ENCODE measurements at places on chromosomes 2 and 18.
A peak's percentile ranks its signal among the peaks of the same experiment; 100 is the strongest.

GRCh38 chr2:225895126-225895525, 495.6 kb downstream of the NYAP2 start:
- peak; percentile 11 for DNase-seq

DNA sequence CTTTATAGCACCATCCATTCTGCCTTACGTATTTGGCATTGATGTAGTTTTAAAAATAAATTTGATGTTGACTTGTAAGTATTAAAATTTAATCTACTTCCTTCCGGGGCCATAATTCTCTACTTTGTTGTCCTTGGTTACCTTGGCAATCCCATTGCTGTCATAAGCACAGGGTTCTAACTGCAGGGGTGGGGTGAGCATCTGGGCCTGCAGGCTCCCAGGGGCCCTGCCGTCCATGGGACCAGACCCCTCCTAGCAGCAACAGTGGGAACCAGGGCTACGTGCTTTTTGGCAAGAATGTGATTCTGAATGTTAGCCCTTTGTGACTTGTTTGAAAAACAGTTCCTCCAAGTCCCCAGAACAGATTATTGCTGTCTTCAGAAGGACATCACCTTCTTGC, 4.9 kb downstream of the ASAP2 start:
- DNase-seq = no peak

DNA sequence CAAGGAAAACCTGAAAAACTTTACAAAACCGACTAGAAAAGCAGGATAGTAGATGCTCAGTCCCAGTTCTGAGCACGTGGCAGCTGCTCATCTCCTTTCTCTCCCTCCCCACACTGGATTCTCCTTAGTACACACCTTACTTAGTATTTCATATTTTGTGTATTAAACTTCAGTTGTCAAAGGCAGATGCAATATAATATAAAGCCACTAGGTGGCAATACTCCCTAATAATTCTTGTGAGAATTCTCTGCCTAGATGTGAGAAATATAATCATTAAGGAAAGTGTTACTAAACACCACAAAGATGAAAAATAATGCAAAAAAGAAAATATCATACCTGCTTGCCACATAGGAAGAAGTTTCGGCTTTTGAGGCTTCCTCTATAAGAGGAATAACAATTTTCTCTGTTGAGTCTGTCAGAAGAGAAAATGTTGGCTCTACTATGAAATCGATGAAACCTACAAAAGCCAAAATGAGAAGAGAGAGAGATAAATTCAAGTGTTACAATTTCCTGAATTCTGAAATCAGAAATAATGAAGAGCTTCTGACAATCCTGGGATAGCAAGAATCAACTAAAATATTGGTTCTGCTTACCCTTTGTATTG, 200.6 kb downstream of the PPP1R1C start:
- peak; percentile 46 for DNase-seq

DNA sequence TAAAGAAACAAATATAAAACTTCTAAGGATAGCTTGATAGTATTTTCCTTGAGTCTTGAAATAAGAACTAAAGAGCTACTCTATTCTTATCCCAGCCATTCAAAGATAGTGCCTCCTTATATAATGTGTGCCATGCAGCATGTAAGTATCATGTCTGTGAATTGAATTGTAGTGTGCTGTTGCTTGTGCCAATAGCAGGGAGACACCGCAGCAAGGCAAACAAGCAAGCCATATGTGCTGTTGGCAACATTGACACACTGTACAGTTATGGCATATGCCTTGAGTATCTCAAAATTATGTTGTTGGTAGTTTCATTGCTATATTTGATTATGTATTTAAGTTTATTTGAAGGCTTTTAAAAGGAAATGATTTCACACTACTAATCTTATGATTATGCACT, 58.2 kb downstream of the ERBB4 start:
- DNase-seq = no peak

DNA sequence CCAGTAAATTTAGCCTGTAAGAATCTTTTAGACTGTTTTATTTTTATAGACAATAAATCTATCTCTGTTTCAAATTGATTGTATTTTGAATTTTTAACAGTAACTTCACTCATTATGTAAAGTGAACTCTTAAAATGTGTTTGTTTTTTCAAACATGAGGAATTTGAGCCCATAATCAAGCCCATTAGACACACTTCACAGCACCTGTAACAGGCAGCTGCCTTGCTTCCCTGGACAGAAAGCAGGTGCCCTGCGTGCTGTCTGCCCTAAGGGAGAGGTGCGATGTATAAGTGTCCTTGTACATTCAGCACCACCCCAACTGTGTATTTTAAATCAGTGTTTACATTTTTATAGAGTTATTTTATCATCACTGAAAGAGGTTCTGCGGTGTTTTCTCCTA, 186.5 kb upstream of the TPO start:
- DNase-seq = no peak

- DNase-seq = peak; percentile 17
These were observed 46.3 kb upstream of the CCDC150 start for GRCh38 chr2:196592911-196593881.

GRCh38 chr2:228875152-228875900, 395.8 kb downstream of the PID1 start:
- DNase-seq = peak; percentile 37

- DNase-seq = peak; percentile 11
These were observed 249.9 kb downstream of the PLCL1 start for GRCh38 chr2:198054299-198054698.

DNA sequence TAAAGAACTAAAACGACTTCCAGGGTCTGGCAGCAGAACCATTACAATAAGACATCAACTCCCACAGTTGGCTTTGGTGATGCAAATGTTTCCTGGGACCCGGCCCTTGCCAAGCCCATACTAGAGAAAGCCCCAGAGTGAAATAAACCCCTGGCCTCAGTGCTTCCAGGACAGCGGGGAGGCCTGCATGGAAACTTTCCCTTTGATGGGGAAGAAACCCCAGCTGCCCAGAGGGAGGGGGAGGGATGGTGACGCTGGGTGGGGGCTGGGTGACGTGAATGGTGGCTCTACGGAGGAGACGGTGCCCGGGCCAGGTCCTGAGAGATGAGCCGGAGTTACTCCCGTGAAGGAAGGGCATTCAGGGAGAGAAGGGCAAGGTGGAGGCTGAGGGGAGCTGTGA, 27.5 kb downstream of the INHBB start:
- DNase-seq = no peak

- DNase-seq = peak; percentile 20
These were observed at the start of gene IAH1 for GRCh38 chr2:9474361-9475057. Gene IAH1, plus strand, starts transcription at chr2:9474551. Its CDS starts 16 bp downstream, at chr2:9474567.

GRCh38 chr18:48926420-48926857, 24.3 kb downstream of the SMAD7 start:
- no peak for DNase-seq

DNA sequence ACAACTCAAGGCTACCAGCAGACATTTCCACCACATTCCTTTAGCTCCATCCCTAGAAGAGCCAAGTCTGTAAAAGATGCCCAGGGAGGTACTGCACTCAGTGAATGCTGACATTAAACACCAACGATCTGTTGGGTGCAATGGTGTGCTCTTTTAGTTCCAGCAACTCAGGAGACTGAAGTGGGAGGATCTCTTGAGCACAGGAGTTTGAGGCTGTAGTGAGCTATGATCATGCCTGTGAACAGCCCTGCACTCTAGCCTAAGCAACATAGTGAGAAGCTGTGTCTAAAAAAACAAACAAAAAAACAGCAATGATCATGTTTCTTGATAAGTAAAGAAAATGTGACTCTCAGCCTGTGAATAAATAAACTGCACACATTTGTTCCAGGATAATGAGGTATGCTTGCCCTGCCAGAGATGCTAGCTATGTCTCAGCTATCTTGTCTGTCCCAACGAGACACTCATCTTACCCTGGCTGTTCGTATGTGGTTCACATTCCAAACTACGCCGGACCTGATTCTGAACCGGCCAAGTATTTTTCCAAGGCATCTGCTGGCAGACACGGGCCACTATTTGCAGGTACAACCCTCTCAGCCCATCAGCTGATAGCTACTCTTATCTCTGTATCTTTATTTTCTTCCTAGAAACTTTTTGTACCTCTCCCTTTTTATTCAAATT, 21.8 kb downstream of the TMEM182 start:
- DNase-seq = no peak

- DNase-seq = no peak
These were observed 236.9 kb downstream of the LDLRAD4 start for GRCh38 chr18:13455471-13455870.

- DNase-seq = no peak
These were observed 87.4 kb downstream of the ADAM23 start for GRCh38 chr2:206530727-206531126.

DNA sequence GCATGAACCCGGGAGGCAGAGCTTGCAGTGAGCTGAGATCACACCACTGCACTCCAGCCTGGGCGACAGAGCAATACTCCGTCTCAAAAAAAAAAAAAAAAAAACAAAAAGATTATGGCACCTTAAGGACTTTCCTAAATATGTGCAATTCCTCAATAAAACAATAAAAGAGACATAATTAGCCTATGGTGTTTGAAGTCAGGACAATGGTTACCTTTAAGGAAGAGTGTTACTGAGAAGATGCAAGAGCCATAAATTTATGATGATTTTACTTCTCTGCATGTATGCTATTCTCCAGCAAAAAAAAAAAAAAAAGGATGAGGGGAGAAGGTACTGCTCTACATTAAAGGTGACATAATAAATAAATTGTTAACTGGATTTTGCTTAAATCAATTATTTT, 208.2 kb upstream of the STK17B start:
- no peak for DNase-seq

DNA sequence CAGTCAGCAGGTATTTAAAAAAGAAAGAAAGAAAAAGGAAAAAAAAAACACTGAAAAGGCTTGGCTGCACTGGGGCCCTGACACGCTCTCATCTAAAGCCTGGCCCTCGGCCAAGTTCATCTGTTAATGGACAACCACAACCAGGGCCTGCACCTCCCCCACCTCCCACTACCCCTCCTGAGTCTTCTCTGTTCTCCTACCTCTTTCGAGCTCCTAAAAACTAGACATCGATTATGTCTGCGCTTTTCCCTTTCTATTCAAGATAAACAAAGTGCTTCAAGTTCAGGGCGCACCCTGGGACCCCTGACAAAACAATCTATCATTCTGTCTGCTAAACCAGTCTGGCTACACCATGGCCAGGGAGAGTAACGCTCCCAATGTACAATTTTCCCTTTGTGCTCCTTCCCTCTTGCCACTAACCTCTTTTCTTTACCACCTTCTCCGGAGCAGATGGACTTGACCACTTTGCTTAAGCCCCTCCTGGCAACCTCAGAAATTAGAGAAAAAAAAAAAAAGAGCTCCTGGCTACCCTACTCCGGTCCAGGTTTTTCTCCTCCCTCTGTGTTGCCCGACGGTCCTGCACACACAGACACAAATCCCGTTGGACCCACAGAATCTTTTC, 22.7 kb downstream of the BCL11A start:
- peak; percentile 42 for DNase-seq

GRCh38 chr2:123500988-123501387, 524.1 kb upstream of the CNTNAP5 start:
- DNase-seq = no peak

- no peak for DNase-seq
These were observed 197.9 kb upstream of the TNP1 start for GRCh38 chr2:217057773-217058172.

DNA sequence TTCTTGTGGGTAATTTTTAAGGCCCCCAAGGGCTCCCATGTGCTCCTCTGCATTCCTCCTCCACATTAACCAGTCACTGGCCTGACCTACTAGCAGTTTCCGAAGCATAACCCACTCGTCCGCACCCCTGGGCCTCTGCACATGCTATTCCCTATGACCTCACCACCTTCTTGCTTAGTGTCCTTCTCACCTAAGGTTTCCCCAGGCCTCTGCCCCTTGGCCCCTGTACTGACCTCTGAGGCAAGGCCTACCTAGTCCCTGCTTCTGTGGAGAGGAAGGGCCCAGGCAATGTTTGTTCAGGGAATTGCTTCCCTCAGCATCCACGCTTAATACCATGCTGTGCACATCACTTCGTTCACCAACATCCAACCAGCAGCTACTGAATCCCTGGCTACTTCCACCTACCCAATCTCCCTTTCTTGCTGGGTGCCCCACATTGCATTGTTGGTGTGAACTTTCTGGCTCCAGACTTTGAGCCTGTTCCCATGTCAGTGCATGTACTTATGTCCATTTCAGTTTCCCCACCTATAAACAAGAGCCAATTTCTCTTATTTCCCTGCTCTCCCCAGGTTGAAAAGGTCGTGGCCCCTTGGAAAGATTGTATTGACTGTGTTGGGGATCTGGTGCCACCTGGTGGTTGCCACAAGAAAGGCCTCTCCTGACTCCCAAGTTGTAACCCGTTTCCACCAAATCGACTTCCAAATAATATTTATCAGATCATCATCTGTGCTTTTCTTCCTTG, 19.2 kb upstream of the TMEM177 start:
- DNase-seq = peak; percentile 42

GRCh38 chr2:134692499-134692898, 26.3 kb downstream of the TMEM163 start:
- DNase-seq = no peak

- no peak for DNase-seq
These were observed 98.0 kb upstream of the MGAT4A start for GRCh38 chr2:98828793-98829371.

- DNase-seq = peak; percentile 59
These were observed 3.7 kb downstream of the MALT1 start for GRCh38 chr18:58674863-58675472.
